ENCODE measurements at places on chromosomes 5 and 9.

- DNase-seq: no peak
Observed at GRCh38 chr5:165495829-165496380, 1990.5 kb downstream of the MAT2B start.

GRCh38 chr9:7656636-7657035, 142.9 kb downstream of the DMAC1 start:
- no peak for DNase-seq

DNA sequence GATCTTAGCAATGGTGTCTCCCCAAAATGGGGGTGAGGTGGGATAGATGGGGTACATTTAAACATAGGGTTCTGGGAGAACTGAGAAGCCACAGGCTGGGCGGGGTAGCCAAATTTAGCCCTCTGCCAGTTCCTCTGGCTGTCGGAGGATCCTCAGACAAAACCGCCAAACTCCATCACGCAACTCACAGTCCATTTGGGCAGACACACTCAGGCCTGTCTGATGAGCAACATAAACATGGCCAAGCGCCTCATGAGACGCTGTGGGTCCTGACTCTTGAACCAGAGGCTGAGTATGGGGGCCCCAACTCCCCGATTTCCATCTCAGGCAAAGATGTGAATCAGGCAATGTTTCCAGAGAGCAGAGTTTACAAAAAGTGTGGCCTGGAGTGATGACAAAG, 162.3 kb downstream of the FGF18 start:
- DNase-seq: no peak

GRCh38 chr5:143213851-143214363, 189.6 kb downstream of the NR3C1 start:
- no peak for DNase-seq

DNA sequence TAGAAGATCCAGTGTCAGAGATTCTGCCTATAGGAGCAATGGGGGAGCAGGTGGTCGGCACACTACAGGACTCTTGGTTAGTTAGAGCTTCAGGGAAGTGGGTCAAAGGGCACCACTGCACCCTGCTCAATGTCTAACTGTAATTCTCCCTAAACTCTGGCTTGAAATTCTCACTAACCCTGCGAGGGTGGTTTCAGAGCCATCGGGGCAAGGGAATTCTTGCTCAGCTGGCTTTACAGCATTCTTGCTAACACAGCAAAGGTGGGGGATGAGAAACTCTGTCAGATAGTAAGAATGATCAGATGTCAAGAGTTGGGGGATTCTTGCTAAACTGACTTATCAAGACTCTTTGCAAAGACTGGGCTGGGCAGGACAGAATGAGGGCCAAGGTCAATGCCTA, 4.7 kb upstream of the ZNF354C start:
- no peak for DNase-seq

GRCh38 chr5:75847561-75848021, 130.4 kb upstream of the POC5 start:
- no peak for DNase-seq

DNA sequence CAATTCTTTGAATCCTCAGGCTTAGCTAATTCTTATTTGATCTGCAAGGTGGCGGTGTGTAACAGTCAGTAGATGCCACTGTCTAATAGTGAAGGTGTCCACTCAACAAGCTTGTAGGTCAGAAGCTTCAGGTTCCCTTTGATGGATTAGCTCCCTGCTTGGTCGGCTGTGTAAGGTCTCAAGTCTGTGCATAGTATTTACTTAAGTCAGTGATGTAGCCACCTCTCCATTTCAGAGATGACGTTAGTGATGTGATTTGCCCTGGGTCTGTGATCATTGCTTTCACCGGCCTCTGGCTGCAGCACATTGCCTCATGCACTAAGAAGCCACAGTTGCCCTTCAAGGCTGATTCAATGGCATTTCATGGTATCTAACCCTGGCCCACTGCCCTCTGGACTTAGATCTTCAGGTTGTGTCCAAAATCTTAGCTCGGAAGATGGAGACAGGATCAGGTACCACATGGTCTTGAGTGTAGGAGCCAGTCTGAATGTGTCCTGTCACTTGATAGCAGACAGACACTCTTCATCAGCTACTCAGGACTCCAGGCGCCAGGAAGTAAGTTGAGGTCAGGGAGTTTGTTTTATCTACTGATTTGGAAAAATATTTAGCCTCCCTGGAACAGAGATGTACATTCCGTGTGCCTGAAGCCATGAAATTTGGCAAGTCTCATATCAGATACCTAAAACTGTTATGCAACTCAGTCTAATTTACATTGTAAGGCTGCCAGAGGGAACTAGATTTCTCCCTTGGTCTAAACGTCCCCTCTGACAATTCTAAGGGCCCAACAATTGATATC, 42.9 kb downstream of the SUB1 start:
- DNase-seq: no peak

- DNase-seq: no peak
Observed at GRCh38 chr9:95874989-95875304, 544 bp upstream of the ERCC6L2 start.

- no peak for DNase-seq
Observed at GRCh38 chr5:81188962-81189361, 44.2 kb upstream of the CKMT2 start.

DNA sequence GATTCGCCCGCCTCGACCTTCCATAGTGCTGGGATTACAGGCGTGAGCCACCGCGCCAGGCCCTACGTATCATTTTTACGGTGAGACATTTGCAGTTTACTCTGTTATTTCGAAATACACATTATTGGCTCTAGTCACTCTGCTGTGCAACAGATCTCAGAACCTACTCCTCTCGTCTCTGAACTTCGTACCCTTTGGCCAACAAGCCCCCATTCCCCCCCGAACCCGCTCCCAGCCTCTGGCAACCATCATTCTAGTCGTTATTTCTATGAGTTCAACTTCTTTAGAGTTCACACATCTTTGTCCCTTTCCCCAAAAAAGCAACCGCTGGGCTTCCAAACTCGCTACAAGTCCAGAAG, 735 bp downstream of the PTGR1 start:
- DNase-seq: peak; percentile 12

- no peak for DNase-seq
Observed at GRCh38 chr5:64646169-64646568, 44.1 kb upstream of the SHISAL2B start.

DNA sequence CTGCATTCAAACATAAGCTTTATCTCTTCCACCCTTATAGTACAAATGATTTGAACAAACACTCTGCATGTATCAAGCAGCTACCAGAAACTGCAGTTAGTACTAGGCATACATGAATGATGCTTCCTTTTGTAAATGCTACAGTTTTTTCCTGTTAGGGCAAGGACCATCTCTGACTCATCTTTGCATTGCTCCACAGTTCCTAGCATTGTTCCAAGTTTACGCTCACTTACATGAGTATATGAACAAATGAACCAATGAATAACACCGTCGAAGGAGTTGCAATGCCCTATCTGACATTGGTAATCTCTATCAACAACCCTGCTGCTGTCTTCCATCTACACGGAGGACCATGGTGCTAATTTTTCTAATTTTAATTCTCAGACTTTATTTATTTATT, 2.1 kb upstream of the ALDH7A1 start:
- no peak for DNase-seq

GRCh38 chr5:60161340-60161934, 267.9 kb upstream of the PDE4D start:
- DNase-seq: no peak

DNA sequence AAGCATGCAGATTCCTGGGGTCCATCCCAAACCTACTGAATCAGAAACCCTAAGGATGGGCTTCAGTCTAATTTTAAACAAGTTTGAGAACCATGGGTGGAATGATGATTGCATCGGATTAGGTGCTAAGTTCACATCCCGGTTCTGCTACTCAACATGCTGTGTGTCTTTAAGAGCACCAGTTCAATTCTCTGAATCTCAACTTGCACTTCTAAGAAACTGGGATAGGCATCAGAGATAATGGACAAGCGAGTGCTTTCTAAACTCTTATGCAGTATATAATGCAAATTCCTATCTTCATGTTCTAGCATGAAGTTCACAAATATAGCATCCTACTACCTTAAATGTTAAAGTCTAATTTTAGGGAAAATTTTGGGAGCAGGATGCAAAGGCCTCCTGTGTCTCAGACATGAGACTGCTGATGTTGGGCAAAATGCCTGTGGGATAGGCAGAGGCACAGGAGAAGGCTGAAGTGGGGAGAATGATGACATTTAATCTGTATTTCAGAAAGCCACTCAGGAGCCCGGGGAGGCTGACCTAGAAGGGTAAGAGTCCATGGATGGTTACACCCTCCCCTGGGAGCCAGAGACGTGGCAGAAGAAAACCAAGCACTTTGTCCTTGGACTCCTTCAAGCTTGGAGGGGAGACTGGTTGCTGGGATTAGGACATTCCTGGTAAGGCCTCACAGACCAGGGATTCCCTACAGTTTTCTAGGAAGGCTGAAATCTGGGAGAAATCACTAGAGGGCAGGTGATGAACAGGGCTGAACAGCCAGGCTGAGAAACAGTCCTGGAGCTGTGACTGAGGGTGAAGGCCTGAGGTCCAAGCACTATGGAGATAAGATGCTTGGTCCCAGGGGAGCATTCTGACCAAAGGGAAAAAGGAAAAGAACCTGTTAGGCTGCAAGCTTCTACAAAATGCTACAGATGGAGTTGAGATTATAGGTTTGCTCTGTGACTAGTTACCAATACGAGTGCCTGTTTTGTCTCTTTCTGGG, 311.9 kb upstream of the PANK3 start:
- no peak for DNase-seq

DNA sequence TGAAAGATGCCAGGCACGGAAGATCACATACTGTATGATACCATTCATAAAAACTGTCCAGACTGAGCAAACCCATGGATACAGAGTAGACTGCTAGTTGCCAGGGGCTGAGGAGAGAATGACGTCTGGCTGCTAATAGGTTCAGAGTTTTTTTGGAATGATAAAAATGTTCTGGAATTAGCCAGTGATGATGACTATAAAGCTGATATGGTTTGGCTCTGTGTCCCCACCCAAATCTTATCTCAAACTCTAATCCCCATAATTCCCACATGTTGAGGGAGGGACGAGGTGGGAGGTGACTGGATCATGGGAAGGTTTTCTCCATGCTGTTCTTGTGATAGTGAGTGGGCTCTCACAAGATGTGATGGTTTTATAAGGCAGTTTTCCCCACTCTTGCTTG, 37.4 kb downstream of the CAMSAP1 start:
- no peak for DNase-seq

DNA sequence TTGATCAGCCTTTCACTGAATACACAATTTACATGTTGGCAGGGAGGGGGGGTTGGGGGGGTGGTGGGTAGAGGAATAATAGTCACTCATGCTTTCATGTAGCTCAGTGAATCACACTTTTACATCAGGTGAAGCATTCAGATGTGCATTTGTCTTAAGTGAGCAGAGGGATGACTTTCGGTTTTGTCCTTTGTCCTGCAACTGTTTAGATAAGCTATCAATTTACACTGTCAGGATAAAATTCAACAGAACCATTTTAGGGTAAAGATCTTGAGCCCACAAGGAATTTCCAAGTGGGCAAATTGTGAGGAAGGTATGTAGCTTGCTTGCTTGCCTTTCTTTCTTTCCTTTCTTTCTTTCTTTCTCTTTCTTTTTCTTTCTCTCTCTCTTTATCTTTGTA, 576.2 kb downstream of the MTRR start:
- no peak for DNase-seq

- no peak for DNase-seq
Observed at GRCh38 chr5:27639005-27639612, 600.7 kb upstream of the CDH9 start.

- no peak for DNase-seq
Observed at GRCh38 chr9:123662057-123662776, 267.7 kb downstream of the DENND1A start.

GRCh38 chr9:127758843-127759242, 19.6 kb downstream of the SH2D3C start:
- DNase-seq: no peak

- DNase-seq: no peak
Observed at GRCh38 chr5:135279328-135279727, 119.7 kb downstream of the MACROH2A1 start.

GRCh38 chr9:115681585-115681984, 472.0 kb upstream of the PAPPA start:
- DNase-seq: no peak

GRCh38 chr5:52989781-52990527, 802 bp downstream of the ITGA2 start:
- no peak for DNase-seq

DNA sequence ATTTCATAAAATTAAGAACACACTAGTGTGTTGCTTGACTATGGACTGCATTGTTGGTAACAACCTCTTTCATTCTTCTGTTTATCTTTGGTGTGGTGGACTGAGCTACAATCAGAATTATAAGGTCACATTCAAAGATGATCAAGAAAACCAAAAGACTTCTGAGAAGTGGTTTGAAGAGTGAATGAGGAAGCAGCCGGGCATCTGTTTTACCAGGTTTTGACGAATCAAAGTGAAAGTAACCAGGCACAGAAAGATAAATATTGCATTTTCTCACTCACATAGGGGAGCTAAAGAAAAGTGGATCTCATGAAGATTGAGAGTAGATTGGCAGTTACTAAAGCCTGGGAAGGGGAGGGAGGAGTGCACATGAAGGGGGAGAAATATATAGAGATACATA, 589.1 kb downstream of the ZNF608 start:
- no peak for DNase-seq
